ENCODE measurements at places on chromosomes 12 and 14. TPM values are rescaled to one million over a fixed set of nuclear protein-coding genes. Genes with fewer than 3 reads are reported as not detected.

- DNase-seq, result no peak
Measured at GRCh38 chr12:4978737-4979136, 64.9 kb upstream of the KCNA5 start.

GRCh38 chr12:9325471-9325870 is 117.3 kb upstream of the PZP start:
- DNase-seq, result peak; percentile 46

GRCh38 chr12:68638721-68639395 is 28.2 kb downstream of the RAP1B start:
- no peak for DNase-seq

DNA sequence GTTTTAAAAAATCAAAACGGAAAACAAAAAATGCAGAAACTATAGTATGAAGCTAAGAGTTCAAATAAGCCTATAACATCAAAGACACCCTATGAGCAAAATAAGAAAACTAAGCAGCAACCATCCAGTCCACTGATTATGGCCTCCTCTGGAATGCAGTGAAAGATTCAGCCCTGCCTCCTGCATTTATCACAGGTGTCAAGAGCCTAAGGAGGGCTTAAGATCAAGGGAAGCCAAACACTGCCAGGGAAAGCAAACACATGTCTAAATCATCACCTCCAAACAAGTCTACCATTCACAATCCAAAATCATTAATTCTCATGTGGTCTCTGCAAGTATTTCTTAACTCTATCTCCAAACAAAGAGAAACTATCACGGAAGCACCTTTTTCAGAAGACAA is 28.4 kb downstream of the SARNP start:
- DNase-seq, result no peak

- DNase-seq, result peak; percentile 61
Measured at GRCh38 chr12:103495469-103496456, at the start of gene C12orf42. C12orf42 (minus strand) TSS chr12:103495968; CDS start chr12:103478426, 17,542 bp downstream.

- DNase-seq, result no peak
Measured at GRCh38 chr12:120940799-120941198, 36.6 kb upstream of the SPPL3 start.

- DNase-seq, result peak; percentile 88
Measured at GRCh38 chr14:105526776-105527380, 495 bp downstream of the TMEM121 start.

GRCh38 chr12:22529281-22530060 is 14.9 kb downstream of the C2CD5 start:
- no peak for DNase-seq

DNA sequence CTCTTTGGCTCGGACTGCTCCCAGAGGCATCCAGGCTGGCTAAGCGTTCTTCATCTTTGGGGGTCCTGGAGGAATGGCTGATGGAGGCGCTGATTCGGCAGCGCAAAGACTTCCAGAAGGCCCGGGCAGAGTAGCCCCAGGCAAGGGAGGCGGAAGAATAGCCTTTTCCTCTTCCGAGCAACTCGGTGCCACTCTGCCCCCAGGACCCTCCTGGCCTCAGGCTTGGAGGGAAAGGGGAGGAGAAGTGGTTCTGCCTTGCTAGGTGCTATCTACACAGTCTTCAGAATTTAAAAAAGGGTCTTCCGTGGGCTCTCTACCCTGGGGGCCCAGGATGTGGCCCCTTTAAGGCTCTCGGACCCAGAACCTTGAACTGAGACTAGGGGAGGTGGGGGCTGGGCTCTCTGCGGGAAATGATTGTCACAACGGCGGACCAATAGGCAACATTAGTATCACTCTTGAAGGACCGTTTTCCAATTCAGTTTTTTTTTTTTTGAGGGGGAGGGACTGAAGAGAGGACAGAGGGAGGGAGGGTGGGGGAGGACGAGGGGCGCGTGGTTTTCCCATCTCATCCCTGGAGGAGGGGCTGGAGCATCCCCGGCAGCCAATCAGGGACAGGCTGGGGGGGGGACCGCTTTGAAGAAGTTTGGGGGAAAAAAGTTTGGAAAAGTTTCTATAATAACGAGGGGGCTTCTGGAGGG is at the start of gene NFATC4:
Gene NFATC4, plus strand, starts transcription at position 671 of the 698 bp plus-strand sequence. CDS start 157 bp downstream, outside the sequence.
- DNase-seq, result peak; percentile 97

DNA sequence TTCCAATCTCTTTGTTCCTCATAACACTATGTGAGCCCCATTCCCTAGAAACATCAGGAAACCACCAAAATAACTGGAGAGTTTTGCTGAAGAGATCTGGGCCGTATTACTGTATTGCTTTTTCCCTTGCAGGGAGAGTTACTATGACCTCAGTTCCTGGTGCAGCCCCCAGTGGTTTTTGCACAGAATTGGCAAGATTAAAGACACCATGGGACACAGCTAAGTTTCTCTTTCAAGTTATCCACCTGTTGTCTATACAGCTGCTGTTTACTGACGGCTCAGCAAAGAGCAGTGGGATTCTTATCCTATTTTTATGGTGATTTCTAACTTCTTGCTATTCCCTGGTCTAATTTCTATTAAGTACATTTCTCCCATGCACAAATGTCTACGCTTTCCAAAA is 77.1 kb upstream of the SLC35F4 start:
- DNase-seq, result no peak

DNA sequence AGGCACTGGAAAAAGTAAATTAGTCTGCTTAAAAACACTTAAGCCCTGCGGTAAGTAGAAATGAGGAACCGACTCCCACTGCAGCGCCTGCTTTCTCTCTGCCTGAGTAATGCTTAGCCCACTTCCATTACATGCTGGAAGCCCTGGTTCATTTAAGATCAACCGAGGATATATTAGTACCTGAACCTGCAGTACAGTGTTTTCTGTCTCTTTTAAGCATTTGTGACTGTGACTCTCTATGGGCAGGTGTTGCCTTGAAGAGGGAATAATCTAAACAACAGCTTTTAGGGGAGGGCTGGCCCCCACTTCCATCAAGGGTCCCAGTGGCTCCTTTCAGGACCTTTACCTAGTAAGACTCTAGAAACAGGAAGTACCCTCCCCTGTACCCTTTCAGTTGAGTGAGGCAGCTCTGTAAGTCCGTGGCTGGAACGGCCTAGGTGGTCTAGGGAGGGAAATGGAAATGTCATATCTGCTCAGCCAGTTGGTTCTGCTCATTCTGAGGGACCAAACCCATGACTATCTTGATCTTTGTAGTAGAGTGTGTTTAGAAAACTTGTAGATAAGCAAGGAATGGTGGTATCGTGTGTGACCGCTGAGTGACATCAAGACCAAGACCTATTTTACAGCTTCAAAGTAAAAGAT is 56.2 kb downstream of the FNTB start:
- no peak for DNase-seq

- no peak for DNase-seq
Measured at GRCh38 chr12:75953312-75953906, 78.2 kb downstream of the PHLDA1 start.

DNA sequence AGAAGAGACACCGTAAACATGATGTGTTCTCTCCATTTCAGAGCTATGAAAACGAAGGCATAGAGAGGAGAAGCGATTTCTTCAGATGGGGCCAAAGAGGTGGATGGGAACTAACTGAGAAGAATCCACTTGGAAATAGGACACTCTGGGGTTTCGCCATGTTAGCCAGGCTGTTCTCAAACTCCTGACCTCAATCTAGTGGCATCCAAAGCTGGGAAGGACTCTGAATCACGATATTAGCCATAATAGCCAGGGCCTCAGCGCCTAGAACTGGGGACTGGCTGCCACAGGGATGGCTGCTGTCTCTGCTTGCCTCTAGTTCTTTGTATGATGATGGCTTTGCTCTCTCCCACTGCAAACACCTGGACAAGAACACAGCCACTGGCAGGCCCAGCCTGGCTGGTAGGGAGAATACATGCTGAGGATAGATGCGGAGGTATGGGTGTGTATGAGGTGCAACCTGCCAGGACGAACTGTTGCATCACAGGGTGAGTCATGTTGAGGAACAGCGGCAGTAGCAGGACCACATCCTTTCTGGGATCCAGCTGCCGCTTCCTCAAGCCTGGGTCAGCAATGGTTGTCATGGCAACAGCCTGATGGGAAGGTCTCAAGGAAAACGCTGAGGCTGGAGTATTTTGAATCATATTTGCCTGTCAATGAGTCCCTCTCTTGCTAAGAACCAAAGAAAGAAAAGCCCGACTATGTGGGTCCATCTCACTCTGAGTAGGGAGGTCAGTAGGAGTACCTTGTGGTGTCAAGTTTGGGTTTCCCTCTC is 31.1 kb downstream of the CCDC177 start:
- DNase-seq, result peak; percentile 94

DNA sequence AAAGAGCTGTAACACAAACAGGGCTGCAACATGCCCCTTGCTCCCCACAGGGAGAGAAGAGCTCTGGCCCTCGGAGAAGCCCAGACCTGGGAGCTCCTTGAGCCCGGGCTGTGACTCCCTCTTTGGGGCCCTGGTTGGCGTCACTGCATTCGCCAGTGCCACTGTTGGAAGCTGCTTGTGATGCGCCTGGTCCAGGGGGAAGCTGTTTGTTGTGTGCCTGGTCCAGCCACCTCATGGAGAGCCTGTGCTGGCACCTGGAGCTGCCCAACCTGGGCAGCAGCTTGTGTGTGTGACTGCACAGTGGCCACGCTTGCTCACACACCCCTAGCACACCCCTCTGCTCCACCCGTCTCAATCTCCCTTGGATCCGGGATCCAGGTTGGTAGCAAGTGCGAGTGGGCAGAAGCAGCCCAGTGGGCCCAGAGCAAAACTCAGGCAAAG is 49.5 kb downstream of the A2M start:
- DNase-seq, result no peak

- no peak for DNase-seq
Measured at GRCh38 chr12:122528582-122528981, 1.5 kb downstream of the KNTC1 start.

- DNase-seq, result peak; percentile 58
Measured at GRCh38 chr14:103887557-103888115, 40.3 kb upstream of the PPP1R13B start.

GRCh38 chr14:94114589-94115057 is 4.1 kb downstream of the IFI27 start:
- peak; percentile 76 for DNase-seq

DNA sequence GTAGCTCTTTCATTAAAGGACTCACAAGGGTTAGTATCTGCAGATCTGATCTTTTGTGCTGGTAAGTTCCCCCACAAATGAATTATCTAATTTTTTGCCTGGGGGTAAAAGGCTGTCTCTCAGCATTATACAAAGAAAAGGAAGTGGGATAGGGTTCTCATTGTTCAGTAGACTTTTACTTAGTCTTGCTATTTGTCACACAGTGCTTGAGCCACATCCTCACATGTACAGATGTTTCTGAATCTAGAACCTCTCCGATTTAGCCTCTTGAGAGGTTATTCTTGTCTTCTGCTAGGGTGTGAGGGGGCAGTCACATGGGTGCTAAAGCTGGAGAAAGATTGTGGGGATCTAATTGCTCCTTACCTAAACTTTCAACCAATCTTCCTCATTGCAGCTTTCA is 93.0 kb downstream of the SLC41A2 start:
- DNase-seq, result no peak

GRCh38 chr14:50011242-50011641 is 105.1 kb downstream of the VCPKMT start:
- no peak for DNase-seq

DNA sequence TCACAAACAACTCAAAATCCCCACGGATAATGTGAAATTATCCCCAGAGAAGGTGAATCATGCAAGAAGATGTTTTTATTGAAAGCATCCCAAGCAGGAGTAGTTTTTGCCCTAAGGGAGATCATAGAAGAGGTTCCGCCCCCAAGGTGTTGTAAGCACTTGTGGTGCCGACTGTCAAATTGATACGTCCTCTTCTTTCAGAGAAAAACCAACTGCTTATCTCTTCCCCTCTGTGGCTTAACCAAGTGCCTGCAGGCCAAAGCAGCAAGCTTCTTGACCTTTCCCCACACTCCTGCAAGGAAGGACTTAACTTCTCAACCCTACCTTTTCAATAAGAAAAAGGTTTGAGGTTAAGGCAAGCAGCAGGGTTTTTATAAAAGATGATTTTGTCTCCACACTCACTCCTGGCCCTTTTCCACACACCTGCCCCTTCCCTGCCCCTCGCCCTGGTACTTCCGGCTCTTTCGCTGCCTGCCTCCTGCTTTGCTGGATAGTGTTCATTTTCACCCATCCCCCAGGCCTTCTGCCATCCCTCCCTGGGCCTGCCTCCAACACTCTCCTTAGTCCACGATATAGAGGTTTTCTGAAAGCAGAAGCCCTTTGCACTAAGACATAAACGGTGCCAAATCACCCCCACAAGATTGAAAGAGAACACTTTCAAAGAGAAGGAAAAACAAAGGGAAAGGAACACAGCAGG is 114.5 kb downstream of the EGLN3 start:
- DNase-seq, result no peak

GRCh38 chr12:126084480-126084879 is 1019.2 kb downstream of the AACS start:
- no peak for DNase-seq

- peak; percentile 82 for DNase-seq
Measured at GRCh38 chr12:95548056-95548538, 3.2 kb downstream of the USP44 start.

DNA sequence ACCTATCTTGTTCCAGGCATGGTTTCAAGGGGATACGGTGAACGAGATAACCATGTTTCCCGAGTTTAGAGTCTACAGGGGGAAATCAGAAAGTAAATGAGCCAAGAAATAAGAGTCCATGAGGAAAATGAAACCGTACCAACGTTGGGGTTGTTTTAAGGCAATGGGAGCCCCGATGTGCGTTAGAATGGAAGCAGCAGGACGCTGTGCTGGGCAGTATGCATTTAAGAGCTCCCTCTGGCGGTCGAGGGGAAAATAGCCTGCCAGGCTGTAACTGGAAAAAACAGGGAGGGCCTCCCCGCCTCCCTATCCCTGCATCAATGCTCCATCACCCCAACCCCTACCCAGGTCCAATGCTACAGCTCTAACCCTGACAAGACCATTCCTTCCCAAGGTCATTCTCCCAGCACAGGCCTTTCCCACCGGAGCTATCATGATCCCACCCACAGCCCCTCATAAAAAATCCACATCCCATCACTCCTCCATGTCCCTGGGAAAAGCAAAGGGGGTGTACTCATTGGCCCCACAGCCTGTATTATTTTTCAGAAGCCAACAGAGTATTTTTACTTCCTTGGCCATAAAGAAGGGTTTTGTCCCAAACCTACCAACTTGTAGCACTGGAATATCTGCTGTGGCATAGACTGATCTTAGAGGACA is 226.3 kb upstream of the NOS1 start:
- DNase-seq, result peak; percentile 92

DNA sequence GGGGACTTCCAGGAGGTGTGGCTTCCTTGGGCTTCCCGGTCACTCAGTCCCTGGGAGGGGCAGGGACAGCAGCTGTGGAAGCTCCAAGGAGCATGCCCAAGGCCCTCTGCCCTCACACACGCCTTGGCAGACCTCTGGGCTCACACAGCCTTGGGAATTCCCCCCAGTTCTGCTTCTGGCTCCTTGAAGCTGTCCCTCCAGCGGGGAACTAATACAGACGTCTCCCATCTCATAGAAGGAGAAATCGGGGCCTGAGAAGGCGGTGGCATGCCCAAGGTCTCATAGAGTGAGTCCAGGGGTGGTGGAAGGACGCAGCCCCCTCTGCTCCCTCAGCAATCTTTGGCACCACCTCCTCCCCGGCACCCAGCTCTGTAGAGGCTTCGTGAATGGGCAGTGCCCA is 15.7 kb upstream of the TMEM119 start:
- DNase-seq, result peak; percentile 68

SOAT2 gene
- not detected for total RNA-seq

FOXJ2 gene
- total RNA-seq, result 11.2 TPM

ZNF891 gene
- total RNA-seq, result 1.4 TPM

CLBA1 gene
- 11.5 TPM for total RNA-seq

GLI1 gene
- 0.29 TPM for total RNA-seq

CHGA gene
- not detected for total RNA-seq

KRT2 gene
- not detected for total RNA-seq

KERA gene
- not detected for total RNA-seq

FOXN4 gene
- total RNA-seq, result not detected

CD69 gene
- not detected for total RNA-seq

CCDC197 gene
- not detected for total RNA-seq

PTPN21 gene
- total RNA-seq, result 18.0 TPM
